ENCODE measurements at places on chromosomes 16 and 17.

DNA sequence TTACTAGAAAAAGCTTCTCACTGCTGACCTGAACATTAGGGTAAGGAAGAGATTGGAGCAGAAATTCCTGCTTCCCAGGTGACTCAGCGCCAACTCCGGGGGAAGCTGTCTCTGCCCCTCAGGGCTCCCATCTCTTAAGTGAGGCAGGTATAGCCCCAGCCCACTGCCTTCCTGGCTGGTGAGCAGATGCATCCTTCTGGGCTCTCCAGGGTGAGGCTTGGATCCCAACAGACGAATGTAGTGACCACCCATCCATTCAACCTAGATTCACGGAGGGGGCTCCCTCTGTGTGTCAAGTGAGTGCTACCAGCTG lies 3.2 kb downstream of the ATP2C2 start:
- DNase-seq: no peak

- DNase-seq: no peak
These were observed 16.0 kb upstream of the SPPL2C start for GRCh38 chr17:45828582-45829133.

DNA sequence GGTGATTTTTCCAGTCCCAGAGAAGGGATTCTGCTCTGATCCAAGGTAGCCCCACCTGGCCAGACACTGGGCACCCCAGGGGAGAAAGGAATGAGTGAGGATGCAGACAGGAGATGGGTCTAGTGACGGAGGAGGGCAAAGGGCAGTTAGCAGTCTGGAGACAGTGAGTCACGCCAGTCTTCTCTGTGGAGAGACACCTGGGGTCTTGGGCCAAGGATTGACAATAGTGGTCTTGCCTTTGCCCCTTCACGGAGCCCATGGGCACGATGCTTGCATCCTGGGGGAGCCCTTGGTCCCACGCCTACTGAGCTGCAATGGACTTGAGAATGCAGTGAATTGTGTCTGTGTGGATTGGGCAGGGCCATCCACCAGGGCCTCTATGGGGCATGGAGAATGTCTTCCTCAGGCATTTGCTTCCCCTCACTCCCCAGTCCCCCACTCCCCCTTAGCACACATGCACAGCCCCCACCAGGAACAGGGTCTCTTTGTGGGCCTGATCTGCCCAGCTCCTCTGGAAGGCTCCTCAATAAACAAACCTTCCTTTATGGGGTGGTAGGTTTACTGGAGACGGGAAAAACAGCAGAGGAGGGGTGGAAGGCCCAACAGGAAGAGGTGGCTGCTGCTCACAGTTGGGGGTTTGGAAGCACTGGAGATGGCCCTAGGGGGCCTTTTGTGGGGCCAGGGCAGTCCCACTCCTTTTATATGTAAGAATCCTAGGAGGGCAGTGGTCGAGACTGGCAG lies 1.4 kb downstream of the CHAD start:
- no peak for DNase-seq

DNA sequence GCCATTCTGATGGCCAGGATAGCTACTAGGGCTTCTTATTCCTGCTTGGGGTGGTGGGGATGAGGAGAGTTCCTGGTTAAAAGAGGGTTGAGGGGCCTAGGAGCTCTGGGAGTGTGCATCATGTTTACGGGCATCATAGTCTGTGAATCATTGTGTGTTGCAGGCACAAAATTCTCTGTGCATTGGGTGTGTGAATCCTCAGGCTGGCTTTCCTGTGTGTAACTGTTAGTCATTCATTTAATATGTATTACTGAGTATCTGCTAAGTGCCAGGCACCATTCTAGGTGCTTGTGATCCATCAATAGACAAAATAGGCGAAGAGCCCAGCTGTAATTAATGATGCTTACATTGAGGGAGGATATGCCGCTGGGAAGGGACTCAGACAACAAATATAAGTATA lies 5.8 kb downstream of the PPY start:
- no peak for DNase-seq

- no peak for DNase-seq
These were observed 140.3 kb upstream of the ERCC4 start for GRCh38 chr16:13779676-13780075.

- no peak for DNase-seq
These were observed 60.8 kb downstream of the TMEM235 start for GRCh38 chr17:78291944-78292910.

DNA sequence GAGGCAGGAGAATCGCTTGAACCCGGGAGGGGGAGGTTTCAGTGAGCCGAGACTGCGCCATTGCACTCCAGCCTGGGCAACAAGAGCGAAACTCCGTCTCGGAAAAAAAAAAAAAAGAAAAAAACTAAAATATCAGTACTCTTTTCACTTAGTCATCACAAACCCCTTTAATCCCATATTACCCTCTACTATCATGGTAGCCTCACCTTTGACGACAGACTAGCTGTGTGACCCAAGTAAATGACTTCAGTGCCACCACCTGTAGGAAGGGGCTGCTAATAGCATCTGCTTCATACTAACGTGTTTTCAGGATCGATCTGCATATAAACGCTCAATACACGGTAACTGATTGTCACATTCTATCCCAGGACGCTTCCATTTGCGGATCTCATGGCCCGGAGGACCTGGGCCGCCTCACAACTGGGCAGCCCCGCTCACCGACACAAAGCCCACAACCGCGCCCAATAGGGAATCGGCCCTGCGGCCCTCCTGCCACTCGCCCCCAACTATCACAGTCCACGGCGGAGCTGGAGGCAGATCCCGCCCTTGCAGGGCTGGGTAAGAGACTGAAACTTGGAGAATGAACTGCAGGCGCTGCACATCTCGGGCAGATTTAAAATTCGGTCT lies 1.1 kb upstream of the ZNF263 start:
- DNase-seq: no peak

DNA sequence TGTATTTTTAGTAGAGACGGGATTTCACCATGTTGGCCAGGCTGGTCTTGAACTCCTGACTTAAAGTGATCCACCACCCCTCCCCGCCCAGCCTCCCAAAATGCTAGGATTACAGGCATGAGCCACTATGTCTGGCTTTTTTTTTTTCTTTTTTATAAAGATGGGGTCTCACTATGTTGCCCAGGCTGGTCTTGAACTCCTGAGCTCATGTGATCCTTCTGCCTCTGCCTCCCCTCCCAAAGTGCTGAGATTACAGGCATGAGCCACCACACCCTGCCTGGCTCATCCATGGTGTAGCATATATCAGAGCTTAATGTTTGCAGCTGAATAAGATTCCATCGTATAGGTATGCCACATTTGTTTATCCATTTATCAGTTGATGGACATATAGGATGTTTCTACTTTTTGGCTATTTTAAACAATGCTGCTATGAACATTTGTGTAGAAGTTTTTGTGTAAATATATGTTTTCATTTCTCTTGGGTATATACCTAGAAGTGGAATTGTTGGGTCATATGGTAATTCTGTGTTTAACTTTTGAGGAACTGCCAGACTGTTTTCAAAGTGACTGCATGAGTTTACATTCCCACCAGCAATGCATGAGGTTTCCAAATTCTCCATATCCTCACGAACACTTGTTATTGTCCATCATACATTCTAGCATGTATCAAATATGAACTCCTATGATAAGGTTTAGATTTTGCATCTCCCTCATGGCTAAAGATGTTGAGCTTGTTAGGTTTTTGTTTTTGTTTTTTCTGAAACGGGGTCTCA lies 55.7 kb upstream of the HAS3 start:
- DNase-seq: no peak

DNA sequence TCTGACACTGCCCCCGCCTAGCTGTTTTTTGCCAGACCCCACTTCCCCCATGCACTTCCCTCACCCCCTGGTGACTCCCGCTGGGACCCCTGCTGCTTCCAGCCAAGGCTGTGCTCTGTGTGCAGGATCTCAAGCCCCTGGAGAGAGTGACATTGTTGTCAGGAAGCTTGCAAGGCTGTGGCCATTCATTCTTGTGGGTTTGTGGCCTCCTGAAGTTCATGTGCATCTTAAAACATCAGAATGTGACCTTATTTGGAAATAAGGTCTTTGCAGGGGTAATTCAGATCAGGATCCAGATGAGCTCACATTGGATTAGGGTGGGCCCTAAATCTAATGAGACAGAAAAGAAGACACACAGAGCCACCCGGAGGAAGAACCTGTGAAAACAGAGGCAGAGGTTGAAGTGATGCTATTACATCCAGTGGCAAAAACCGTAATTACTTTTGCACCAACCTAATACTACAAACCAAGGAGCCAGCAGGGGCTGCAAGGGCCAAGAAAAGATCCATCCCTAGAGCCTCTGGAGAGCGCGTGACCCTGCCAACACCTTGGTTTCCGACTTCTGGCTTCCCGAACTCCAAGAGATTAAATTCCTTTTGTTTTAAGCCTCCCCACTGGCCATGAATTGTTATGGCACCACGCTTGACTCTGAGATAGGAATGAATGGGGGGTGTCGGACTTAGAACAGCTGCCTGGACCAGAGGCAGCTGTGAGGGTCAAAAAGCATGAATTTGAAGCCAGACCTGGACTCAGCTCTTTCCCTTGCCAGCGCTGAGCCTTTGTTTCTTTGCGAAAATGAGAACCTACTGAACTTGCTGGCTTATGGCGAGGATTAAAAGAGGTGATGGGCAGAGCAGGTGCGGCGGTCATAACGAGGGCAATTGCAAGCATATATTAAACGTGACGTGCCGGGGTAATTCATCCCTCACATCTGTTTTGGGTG lies 75.5 kb downstream of the BMERB1 start:
- DNase-seq: peak; percentile 63

DNA sequence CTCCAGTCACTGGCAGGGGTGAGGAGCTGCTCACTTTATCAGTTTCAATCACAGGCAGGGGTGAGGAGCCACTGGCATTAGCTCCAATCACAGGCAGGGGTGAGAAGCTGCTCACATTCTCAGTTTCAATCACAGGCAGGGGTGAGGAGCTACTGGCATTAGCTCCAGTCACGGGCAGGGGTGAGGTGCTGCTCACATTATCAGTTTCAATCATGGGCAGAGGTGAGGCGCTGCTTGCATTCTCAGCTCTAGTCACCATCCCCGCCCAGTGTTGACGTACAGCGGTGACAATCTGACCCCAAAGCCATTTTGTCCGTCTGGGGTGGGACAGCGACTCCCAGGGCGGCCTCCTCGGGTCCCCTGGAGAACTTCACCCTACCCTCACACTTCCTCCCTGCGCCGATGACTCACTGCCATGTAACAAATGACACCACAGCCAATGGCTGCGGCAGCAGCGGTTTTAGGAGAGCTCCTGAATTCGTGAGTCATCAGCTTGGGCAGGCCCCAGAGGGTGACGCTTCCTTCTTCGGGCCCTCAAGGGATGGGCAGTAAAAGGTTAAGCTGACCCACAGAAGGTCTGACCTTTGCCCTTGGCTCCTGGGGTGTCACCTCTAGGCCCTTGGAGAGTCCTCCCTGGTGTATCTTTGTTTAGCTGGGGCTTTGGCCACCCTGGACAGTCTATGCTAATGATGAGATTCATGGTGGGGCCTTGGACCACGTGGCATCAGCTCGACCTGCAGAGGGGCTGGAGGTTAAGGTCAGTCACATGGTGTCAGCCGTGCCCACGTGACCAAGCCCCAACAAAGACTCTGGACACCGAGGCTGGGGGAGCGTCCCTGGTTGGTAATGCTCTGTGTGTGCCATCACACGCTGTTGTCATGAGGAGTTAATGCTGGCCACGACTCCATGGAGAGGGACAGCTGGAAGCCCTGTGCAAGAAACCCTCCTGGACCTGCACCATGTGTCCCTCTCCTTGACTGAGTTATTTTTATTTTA lies 171.7 kb downstream of the C16orf95 start:
- DNase-seq: peak; percentile 99

- peak; percentile 8 for DNase-seq
These were observed 387.6 kb upstream of the MAF start for GRCh38 chr16:79988089-79988488.

DNA sequence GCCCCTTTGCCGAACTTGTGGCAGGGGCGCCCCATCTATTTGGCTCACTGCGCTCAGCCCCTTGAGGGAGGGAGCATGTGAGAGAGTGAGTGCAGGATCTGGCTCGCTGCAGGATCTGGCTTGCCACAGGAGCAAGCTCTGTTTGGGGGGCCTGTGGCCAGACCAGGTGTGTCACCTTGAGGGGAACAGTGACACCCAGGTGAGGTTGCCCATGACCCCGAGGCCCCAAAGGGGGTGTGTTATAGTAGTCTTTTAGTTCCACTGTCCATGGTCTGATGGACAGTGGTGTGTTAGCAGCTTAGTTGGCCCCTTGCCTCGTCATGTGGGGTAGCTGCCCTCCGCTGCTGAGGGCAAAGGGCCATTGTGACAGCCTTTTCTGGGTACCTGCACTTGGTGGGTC lies 41.6 kb downstream of the CCDC42 start:
- DNase-seq: no peak

GRCh38 chr16:11996433-11997330 lies 20.1 kb downstream of the SNX29 start:
- no peak for DNase-seq

DNA sequence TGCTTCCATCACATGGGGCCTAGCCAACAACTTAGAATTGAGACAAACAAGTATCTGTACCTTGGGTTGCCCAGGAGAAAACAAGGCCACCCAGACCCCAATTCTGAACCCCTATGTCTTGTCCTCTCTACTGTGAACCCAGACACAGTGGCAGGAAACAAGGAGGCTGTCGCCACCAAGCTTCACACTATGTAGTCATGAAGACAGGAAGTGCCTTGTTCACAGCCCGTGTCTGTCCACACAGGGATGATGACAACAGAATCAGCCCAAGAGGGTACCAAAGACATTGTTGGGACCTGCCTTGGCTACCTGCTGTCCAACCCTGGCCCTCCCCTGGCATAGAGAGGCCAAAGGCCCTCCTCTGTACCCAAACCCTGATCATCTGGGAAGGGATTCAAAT lies 84.8 kb downstream of the CDYL2 start:
- no peak for DNase-seq

DNA sequence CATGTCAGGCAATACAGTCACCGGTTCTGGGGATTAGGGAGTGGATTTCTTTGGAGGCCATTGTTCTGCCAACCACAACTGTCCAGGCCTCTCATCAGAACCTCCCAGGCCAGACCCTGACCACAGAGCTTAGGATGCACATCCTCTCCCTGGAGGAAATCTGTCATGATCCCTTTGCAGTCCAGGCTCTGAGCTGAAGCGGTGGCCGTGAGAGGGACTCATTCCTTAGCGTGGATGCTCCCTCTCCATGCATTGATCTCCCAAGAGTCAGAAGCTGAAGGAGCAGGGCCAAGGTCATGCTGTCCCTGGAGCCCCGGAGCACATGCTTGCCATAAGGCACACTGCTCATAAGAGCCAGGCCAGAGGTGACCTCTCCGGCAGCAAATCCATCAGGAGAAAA lies 181.4 kb downstream of the COPRS start:
- DNase-seq: no peak

DNA sequence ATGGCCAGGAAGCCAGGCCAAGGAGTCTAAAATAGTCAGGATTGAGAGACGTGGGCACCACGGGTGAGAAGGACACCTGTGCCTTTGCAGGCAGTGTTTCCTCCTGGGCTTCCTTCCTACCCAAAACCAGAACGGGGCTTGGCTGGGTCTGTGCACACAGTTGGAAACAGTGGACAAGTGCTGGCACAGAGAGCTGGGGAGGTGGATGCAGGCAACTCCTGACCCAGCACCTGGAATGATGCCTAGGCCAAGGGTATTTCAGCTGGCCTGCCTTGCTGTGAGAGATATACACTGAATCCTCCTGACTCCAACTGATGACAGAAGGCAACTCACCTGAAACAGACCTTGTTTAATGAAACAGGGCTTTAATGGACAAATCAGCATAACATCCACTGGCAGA lies 186.2 kb downstream of the SLC39A11 start:
- DNase-seq: no peak
